Amniotic epithelial cell (primary cell): ENCODE measurements at places on chromosomes 3 and 15.

DNA sequence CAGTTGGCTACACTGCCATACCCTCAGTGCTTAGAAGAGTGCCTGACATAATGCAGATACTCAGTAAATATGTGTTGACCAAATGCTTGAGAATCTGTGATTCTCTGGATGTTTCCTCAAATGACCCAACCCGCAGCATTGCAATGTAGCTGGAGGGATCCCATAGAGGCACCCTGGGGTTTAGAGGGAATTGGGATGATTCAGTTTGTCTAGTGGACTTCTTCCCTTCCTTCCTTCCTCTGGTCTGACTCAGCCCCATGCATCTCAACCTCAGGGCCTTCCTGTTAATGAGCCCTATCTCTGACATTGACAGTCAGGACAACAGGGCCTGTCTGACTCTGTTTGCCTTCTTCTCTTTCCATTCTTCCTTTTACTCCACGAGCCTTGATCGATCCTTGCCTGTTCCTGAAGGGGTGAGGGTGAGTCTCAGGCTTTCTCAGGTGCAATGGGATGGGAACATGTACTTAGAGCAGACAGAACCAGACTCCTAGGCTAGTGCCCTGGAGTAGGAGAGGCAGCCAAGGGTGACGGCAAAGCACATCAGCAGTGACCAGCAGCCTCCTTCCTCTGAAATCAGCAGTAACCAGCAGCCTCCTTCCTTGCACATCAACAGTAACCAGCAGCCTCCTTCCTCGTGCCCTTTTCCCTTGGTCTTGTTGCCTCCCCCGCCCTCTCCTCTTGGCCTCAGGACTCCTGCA lies 78.2 kb downstream of the DGKG start:
- DNase-seq: peak; percentile 50

GRCh38 chr3:24351779-24352469 lies 142.7 kb downstream of the THRB start:
- no peak for DNase-seq

DNA sequence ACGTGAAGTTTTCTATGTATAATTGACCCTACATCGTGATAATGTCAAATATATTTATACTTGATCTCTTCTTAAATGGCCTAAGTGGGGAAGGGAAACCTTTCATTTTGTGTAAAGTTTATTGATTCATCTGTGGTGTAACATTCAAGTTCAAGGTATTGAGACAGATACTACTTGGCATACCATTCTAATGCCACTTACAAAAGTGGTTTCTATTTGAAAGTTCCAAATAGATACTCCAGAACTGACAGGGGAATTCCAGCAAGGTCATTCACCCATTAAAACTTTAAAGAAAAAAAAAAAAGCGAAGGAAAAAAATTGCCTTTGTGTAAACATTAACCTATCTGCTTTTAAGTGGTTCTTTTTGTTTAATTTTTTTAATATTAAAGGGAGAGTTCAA lies 45.3 kb upstream of the MAP3K13 start:
- no peak for DNase-seq

DNA sequence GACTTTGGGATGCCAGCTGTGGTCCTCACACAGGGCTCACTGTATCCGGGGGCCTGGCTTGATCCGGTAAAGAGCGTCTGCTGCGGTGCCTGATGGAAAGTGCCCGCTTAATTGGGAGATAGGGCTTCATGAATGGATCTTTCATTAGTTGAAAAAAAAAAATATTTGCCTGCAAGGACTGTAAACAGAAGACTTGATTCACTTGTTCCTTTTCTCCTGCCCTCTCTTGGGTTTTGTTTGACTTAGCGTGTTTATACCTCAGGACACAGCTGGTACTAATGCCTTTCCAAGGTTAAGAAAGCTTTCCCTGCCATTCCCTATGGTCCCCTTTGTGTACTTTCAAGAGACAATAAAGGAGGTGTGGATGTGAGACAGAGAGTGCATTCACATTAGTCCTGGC lies 493.3 kb downstream of the LPP start:
- no peak for DNase-seq

GRCh38 chr3:24365168-24365567 lies 129.5 kb downstream of the THRB start:
- DNase-seq: peak; percentile 78

DNA sequence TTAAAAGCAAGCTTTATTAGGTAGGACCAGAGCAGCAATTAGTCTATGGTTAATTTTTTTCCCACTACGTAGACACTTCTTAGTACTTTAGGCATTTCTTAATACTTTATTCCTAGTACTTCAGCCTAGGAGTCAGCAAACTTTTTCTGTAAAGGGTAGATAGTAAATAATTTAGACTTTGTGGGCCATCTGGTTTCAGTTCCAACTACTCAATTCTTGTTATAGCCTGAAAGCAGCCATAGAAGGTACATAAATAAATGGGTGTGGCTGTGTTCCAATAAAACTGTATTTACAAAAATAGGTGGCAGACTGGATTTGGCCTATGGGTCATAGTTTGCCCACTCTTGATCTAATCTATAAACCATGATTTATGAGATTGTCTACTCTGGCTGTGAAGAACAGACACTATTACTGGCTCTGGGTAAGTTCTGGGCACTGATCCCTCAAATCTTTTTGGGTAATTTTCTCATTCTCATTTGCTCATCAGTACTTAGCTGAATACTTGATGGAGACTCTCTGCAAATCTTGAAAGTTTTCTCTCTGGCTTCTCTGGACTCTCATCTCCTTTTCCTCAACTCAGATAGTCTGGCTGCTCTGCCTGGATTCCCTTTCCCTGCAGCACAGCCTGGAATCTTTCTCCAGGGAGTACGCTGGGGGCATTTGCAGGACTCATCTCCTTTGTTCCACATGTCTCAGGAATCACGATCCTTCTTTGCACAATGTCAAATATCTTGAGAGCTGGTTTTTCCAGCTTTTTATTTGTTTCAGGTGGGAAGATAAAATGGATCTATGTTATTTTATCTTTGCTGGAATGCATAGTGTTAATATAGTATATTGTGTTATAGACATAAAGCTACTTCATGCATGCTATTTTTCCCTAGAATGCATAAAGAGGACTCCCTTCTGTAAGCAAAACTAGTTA lies 524.8 kb upstream of the TBL1XR1 start:
- no peak for DNase-seq

DNA sequence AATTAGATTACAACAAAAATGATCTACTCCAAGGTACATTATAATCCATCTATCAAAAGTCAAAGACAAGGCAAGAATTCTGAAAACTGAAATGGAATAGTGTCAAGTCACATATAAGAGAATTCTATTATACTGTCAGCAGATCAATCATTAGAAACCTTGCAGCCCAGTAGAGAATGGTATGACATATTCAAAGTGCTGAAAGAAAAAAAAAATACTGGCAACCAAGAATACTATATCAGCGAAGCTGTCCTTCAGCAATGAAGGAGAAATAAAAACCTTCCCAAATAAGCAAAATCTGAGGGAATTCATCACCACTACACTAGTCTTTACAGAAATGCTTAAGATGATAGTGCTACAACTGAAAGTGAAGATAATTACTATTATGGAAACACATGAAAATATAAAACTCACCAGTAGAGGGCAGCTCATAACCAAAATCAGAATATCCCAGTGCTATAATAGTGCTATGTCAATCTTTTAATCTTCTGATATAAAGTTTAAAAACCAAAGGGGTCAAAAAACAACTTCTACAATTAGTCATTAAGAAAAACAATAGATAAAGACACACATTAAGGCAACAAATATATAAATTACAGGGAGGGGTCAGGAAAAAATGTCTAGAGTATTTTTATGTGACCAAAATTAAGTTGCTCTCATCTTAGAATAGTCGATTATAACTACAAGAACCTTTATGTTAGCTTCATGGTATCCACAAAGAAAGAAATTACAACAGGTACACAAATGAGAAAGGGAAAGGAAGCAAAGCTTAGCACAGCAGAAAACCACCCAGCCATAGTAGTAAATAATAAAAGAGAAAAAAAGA lies 190.7 kb upstream of the CNTN6 start:
- DNase-seq: peak; percentile 7

DNA sequence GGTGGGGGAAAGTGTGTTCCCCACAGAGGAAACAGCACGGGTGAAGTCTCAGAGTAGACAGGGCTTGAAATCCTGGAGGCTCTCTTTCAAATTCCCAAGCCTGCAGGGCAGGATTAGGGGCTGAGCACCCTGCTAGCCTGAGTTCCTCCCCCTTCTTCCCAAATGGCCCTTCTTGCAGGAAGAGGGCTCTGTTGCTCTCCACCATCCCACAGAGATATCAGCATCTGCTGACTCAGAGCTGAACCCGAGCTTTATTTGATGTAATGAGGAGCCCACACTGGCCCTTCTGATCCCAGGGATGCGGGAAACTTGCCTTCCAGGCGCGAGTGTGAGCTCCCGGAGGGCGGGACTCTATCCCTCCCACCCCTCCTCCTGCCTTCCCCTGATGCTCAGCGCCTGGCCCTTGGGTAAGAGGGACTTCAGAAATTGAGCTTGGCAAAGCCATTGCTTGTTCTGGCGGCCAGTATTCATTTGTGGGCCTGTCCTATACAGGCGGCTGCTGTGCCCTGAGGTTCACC lies 1.4 kb upstream of the STRA6 start:
- DNase-seq: peak; percentile 89

DNA sequence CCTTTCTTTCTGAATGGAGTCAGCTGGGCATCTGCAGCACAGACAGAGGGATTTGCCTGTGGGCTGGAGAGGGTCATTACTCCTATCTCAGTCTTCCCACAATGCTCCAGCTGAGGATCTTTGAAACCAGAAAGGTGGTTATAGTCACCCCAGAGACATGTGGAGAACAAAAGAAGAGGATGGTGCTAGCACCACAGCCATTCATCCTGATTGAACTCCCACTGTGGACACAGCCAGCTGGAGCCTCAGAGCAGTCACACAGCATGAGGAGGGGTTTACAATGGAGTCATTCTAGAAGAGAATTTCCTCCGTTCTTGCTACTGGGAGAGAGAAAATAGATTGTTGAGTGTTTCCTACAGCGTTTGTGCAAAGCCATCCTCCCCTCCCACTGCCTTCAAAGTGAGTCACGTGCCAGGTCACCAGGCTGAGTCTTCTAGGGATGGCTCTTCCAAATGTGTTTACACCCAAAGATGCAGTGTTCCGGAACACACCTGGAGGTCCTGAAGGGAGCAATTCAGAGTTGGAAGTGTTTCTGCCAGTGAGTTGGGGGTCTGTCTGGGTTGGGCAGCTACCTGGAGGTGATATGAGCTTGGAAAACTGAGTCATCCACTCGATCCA lies 18.9 kb upstream of the GREM1 start:
- DNase-seq: no peak

DNA sequence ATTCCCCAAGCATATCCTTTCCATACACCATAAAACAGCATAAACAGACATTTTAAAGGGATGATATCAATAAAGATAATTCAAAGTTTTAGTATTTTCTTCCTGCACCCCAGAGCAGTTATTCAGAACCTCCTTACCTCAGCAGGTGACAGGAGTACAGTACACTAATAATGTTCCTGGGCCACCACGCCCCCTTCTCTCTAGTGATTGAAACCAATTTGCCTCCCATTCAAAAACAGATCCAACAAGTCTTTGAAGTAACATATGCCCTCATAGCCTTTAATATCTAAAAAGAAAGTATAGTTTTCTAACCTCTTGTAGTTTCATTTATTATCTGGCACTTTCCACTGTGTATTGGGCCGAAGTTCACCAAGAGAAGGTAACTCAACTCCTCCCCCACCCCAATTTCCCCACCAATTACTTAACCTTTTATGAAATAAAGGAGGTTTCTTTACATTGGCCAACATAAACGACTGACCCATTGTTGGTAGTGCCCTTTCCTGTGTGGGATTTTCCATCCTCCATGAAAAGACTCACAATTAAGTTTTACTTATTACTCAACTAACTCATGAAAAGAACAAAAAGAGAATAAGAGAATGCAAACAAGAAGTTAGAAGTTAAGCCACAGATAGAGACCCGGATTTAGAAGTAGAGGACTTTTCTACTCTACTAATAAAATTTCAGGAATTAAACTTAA lies 5.0 kb upstream of the ATP8B4 start:
- no peak for DNase-seq

DNA sequence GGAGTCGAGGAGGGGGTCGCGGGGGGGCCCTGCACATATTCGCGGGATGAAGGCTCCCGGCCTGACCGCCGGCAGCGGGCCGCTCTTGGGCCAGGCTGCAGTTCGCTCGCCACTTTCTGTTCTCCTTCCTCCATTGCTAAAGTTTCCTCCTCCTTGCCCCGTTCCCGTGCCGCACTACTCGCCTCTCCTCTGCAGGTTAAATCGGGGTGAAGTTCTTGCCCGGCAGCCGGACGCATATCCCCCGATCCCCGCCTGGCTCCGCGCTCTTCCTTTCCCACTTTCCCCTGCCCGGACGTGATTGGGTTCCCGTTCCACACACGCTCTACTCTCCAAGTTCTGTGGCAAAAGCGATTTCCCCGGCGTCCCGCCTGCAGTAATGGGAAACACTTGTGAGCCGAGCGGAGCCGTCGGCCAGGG lies 556 bp downstream of the CRYBG3 start:
- DNase-seq: peak; percentile 58

- DNase-seq: no peak
These were observed 188.1 kb downstream of the RSRC1 start for GRCh38 chr3:158297940-158298339.

DNA sequence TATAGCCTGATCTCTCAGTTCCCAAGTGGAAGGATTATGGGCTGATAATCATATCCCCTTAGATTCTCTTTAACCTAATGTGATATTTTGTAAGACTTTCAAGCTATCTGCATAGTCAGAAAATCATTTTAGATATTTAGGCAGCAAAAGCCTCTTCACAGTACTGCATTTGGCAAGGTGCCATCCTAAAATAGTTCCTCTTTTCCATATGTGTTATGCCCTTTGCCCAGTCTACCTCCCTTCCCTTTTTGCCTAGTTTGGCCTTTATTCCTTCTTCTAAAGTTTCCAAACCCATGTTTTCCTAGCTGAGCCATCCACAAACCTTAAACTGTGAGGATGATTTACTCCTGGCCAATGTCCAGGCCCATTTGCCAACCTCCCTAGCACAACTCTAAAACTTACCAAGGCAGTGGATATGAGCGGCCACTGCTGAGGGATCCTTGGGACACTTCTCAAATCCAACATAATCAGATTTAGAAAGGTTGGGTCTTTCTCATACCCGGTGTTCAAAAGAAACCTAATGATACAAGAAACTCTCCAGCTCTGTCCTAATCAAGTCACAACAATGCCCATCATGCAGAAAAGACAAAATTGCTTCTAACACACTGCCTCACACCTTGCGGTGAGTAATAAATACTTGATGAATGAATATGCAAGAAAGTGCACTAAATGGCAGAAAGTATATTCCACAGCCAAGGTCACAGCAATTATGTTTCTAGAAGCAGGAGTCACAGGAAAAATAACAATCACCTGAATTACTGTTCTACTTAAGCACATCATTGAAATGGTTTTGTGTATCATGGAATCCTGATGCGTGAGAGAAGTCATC lies 493.9 kb downstream of the NLGN1 start:
- no peak for DNase-seq

DNA sequence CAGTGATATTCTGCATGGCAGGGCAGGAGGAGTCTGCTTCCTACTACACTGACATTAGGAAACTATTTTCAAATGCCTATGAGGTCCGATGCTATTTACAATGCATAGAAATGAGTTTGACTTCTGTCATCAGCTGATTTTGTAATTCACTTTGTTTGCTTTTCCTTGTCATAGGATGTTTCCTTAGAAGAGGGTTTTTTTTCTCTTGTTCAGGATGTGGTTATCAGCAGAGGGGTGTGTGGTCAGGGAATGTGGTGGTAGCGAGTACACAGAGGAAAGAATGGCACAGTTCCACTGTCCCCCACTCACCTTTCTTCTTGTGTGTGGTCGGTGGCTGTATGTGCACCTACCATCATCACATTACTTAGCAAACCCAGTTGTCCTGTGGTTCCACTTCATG lies 231.5 kb downstream of the LRTM1 start:
- no peak for DNase-seq
